ENCODE measurements at places on chromosomes 16 and 17.

DNA sequence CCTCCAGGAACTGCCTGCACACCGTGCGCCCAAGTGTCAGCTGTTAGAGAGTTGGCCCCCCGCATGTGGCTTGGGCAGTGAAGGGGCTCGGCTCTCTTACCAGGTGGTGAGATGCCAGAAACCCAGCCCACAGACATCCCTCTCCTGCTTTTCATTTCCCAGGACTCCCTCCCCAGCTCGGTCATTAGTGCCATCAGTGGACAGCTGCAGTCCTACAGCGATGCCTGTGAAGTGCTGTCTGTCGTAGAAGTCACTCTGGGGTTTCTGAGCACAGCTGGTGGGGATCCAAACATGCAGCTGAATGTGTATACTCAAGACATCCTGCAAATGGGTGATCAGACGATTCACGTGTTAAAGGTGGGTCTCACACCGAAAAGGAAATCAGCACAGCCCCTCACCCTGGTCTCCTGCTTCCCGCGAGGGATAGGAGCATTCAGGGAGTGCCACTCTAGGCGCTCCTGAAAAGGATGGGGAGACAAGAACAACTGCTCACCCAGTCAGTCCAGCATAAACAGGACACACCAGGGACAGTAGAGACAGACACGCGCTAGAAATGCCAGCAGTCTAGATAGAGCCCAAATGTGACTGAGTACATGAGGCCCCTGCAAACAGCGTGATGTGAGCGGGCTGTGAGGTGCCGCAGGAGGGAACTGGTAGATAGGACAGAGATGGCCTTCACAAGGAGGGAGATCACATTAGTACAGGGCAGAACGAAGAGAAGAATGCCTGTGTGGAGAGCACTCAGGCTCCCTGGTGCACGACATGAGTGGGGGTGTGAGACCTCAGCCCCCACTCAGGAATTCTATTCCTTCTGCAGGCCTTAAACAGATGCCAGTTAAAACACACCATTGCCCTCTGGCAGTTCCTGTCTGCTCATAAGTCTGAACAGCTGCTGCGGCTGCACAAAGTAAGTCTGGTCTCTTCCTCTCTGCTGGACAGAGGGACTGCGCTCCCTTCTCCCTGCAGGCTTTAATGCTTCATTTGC lies 25.7 kb upstream of the ENDOV start:
- no peak for DNase-seq

GRCh38 chr16:11447836-11448235 lies 102.6 kb downstream of the RMI2 start:
- DNase-seq: no peak

GRCh38 chr16:15980329-15980728 lies 30.9 kb downstream of the ABCC1 start:
- DNase-seq: no peak

GRCh38 chr17:40092581-40092980 lies 7.8 kb downstream of the NR1D1 start:
- DNase-seq: no peak

- no peak for DNase-seq
Measured at GRCh38 chr16:47731252-47731651, 270.1 kb downstream of the PHKB start.

DNA sequence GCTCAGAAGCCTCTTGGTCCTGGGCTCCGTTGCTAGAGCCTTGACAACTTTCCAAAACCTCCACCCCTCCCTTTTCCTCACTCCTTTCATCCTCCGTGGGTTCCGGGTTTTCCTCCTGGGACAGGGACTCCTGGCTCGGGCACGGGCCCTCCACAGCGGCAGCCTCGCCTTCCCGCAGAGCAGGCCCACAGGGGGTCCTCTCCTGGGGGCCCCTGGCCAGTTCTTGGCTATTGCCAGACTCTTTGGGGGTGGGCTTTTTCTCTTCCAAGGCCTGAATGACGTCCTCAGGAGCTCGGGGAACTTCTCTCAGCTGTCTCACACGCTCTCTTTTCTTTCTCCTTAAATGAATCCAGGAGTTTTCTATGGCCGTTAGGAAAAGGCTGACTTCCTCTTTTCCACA lies 19.3 kb upstream of the MNT start:
- DNase-seq: no peak

GRCh38 chr17:15169676-15170075 lies 95.5 kb downstream of the PMP22 start:
- no peak for DNase-seq

- DNase-seq: no peak
Measured at GRCh38 chr17:57881143-57881542, 31.3 kb upstream of the MRPS23 start.

DNA sequence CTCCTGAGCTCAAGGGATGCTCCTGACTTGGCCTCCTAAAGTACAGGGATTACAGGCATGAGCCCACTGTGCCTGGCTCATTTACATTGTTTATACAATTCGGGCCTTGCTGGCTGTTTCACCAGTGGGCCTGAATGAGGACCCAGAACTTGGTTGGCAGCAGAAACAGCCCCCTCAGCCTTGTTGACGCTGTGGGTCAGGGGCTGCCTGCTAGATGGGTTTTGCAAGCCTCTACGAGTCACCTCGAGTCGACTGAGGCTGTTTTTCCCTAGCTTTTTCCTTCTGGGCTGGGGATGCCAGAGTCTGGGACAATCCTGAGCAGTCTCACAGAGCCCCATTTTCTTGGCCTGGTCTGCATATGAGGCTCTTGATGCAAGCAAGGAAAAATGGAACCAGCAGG lies 16.1 kb downstream of the PPL start:
- no peak for DNase-seq

- no peak for DNase-seq
Measured at GRCh38 chr16:31458073-31458843, 1.0 kb upstream of the ARMC5 start.

DNA sequence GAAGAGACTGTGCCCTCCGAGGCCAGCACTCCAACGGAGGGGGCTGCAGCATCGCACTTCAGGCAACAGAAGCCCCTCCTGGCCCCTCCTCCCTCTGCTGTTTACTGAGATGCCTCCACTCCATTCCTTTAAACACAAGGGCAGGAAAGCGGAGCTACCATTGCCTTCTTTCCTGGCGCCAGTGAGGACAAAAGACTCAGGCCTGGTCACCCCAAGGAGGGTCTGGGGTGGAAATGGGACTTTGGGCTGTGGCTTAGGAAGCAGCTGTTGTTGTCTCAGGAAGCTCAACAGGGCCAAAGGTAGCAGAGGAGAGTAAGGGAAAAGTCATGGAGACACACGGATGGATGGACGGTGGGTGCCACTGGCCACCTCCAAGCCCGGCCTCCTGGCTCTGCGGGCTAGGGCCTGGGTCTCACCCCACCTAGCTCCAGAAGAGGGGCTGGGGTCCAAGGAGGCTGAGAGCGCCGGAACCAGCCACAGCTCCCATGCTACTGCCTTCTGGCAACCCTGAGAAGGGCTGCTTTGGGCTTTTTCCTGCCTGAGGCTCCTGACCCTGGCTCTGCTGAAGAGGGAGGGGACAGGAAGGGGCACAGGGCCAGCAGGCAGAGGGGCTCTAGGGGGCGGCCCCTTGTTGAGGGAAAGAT lies 11.1 kb downstream of the CD300LG start:
- no peak for DNase-seq

- DNase-seq: no peak
Measured at GRCh38 chr17:63170795-63171194, 204.8 kb downstream of the TANC2 start.

GRCh38 chr17:4293572-4293971 lies 29.8 kb upstream of the ANKFY1 start:
- DNase-seq: no peak

- no peak for DNase-seq
Measured at GRCh38 chr16:84687715-84688114, 12.1 kb upstream of the USP10 start.

DNA sequence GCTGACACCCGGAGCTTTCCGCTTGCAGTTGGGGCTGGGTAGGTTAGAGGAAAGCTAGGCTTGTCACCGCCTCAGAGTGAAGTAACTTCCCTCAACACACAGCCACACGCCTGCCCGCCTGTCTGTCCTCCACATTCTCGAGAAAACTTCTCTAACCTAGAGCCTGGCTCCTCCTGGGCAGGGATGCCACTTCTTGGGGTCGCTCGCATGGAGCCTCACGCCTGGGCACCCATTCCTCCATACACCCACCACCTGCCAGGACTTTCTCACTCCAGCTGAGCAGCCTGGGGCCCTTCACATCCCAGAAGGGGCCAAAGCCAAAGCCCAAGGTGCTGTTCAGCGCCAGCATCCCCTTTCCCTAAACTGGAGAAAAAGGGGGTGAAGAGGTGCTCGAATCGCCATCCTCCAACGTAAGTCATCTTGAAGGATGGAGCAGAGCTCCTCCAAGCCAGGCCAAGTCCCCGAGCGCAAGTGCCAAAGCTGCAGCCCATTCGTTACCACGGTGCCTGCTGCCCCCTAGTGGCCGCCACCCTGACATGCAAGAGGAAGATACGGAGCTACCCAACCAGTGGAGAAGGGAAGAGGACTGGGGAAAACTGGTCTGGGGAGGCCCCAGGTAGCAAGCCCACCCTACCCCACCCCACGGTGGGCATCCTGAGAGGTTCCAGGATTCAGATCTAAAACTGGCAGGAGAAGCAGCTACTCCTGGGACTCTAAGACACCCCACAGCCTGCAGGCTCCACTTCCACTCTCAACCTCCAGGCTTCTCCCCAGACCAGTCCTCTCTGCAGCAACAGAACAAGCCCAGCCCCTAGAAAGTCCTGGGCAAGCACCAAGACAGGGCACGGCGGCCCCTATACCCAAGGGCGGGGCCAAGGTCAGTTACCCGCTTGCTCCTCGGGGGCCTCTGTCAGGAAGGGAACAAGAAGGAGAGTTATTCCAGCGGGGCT lies 63.1 kb downstream of the MYO18A start:
- DNase-seq: peak; percentile 67

GRCh38 chr17:12977008-12977751 lies 40.6 kb downstream of the ELAC2 start:
- no peak for DNase-seq

DNA sequence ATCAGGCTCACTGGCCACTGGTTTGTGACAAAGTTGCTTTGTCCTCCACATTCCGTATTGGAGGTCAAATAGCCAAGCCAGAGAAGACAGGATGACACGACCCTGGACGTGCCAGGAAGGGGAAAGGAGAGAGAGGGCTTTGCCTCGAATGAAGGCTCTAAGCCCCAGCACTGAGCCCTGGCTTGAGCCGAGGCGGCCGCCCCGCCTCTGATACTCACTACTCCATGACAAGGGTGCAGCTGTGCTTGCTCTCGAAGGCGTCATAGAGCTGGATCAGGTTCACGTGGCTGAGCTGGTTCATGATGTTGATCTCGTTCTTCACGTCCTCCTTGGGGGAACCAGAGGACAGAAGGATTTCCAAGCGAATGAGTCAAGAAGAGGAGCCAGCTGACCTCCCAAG lies 19.3 kb downstream of the MYLK3 start:
- DNase-seq: no peak

- DNase-seq: peak; percentile 20
Measured at GRCh38 chr17:28227316-28228108, 91.5 kb upstream of the TMEM97 start.

DNA sequence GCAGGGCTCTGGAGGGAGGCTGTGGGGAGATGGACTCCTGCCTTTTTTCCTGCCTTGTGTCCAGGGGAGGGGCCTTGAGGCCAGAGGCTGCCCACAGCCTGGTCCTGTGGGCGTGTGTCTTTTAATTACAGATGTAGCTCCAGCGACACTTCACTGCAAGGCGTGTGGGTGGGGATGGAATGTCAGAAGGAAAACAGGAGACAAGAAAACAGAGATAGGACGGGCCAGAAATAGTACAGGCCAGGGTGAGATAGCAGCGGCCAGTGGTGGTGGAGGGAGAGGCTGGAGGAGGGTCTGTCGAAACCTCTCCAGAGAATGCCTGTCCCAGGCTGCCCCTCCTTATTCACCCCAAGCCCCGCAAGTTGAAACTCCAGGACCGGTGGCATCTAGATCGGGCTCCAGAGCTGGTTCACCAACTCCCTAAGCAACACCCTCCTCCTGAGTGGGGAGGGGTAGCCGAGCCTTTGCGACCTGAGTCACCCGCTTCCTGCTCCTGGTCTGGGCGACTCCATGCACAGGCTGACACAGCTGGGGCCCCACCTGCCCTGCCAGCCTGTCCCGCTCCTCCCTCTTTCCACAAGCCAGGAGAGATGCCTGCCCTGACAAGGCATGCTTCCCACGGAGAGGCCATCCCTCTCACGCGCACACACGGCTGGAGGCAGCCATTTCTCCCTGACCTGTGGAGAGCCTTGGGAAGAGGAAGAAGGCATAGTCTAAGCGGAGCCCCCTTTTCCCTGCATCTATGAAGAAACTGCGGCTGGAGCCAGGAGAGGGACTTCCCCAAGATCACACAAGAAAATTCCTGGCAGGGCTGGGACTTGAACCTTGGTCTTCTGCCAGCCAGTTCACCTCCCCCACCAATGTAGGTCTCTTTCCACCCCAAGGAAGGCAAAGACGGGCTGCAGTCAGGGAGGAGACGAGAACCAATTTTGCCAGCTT lies 6.6 kb upstream of the JUP start:
- no peak for DNase-seq

GRCh38 chr16:17335826-17336529 lies 134.8 kb downstream of the XYLT1 start:
- DNase-seq: no peak

DNA sequence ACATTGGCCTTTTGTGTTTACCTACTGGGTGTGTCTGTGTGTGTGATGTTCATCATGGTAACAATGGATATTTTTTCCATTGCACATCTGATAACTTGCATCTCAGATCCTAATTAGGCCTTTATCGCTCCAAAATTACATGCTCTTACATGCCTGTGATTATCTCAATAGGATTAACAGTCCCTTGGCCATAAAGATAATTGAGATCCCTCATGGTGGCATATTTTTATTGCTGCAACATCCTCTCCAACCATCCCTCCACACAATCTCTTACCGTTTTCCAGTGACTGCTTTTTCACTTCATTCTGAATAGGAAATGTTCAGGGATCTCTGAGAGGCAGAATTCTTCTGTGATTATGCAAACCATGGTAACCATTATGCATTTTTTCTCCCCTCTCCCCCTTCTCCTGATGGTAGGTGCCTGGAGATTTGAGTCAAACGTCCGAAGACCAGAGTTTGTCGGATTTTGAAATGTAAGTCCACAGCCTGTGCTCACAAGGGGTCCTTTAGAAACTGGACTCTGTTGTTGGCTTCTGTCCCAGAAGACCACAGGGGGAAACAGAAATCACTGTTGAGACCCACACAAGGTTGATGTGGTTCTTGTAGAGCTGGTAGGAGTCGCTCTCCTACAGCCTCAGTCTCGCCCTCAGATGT lies 405.5 kb downstream of the CPPED1 start:
- no peak for DNase-seq

DNA sequence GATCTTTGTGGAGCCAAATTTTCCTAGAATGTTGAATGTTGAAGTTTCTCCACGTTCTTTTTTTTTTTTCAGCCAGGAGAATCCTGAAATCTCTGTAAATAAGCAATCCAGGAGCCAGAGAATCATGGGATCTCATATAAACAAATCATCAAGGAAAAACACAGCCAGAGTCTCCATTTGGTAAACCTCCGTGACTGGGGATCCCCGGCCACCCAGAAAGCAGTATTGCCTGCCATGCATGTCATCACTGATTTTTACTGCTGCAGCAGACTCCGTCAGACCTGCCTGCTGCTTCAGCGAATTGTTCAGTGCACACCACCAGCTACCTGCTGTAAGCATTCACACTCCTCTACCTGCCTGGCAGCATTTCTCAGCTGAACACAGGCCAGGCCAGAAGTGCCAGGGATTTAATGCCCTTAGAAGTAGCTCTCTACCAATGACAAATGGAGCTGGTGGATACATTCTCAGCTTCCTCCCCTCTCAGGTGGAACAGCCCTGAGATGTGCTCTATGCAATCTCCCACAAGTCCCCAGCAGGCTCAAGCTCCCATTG lies 158.6 kb downstream of the CYLD start:
- DNase-seq: no peak

All from stimulated activated CD8-positive, alpha-beta memory T cell treated with anti-CD3 and anti-CD28 coated beads, Interleukin-2, amount 100 ng/mL, for 48 hours (primary cell).